T1000 (cell line): ENCODE measurements at places on chromosomes 11 and 22.

- no peak for DNase-seq
Observed at GRCh38 chr22:50089682-50090411, at the start of gene MOV10L1. TSS of gene MOV10L1 (plus strand) at chr22:50090006. CDS start at chr22:50090089, 83 bp downstream.

DNA sequence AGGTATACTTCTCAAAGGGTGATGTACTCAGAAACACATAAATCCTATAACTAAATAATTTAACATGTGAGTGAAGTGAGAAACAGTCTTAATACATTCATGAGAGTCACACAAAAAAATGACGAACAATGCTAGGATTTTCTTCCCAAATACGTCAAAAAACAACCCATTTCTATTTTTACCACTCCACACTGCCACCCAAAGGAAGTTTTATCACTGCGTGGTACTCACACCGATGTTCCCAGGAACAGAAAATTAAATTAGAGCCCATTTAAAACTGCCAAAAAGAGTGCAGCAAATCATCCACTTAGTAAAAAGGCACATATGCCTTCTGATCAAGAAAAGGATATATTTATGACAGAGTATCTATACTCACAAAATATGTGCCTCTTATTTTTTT is 710.9 kb upstream of the FAT3 start:
- no peak for DNase-seq

DNA sequence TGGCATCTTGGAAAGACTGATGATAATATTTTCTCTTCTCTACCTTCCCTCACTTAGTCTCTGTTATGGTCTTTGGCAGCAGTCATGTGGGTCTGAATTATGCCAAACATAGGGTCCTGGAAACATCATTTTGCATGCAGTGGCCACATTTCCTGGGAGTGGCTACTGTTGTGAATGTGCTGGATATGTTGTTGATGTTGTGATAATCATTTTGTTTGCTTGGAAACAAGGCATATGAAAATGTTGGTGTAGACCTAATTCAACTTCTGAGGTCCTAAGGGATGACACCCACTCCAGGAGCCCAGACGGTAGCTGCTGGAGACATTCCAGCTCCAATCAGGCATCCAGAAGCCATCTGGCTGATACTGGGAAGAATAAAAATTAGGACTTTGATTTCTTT is 109.7 kb downstream of the DCDC1 start:
- no peak for DNase-seq

DNA sequence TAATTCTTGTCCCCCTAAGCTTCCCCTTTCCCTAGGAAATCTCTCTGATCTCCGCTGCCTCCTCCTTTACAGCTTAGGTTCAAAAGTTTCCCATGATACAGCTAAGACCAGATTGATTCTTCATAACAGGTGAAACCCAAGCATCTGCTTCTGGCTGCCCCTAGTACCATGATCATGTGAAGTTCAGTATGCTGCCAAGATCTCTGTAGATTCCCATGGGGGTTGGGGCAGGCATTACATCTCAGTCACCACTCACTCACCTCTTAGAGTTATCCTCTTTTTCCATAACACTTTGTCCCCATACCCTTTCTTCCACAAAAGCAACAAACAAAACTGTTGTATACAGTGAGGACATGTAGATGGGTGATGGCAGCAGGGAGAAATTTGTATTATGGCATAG is 44.0 kb downstream of the RRP8 start:
- no peak for DNase-seq

DNA sequence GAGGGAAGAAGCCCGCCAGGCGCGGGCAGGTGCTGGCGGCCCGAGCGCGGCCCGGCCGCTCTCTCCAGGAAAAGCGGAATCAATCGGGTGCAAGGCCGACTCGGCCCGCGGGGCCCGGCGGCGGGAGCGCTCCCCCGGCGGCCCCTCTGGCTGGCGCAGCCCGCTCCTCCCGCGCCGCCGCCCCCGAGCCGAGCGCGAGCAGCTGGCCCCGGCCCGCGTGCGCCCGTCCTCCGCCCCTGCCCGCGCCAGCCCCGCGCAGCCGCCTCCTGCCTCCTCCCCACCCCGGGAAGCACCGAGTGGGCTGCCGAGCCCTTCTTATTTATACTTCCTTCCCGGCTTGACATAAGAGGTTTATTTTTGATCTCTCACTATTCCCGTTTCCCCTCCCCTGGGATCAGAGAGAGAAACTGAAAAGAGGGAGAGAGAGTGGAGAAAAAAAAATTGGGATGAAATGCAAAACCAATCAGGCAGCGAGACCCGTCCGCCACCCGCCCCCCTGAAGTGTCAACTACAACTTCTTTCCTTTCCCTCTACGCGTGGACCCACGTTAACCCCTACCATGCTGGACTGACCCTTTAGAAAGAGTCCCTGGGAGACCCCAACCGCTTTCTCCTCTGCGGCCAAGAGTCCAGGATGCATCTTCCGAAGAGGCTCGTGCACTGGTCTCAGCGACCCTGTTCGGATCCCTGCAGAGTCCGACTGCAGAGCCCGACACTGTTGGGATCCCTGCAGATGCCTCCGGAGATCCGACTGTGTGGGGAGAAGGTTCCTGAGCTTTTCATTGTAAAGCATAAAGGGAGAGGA is at the start of gene ADAMTS8:
TSS of gene ADAMTS8 (minus strand) at position 294 of the 804 bp plus-strand sequence. CDS start 323 bp downstream, outside the sequence.
- no peak for DNase-seq

GRCh38 chr11:133249065-133249464 is 283.2 kb downstream of the OPCML start:
- no peak for DNase-seq

DNA sequence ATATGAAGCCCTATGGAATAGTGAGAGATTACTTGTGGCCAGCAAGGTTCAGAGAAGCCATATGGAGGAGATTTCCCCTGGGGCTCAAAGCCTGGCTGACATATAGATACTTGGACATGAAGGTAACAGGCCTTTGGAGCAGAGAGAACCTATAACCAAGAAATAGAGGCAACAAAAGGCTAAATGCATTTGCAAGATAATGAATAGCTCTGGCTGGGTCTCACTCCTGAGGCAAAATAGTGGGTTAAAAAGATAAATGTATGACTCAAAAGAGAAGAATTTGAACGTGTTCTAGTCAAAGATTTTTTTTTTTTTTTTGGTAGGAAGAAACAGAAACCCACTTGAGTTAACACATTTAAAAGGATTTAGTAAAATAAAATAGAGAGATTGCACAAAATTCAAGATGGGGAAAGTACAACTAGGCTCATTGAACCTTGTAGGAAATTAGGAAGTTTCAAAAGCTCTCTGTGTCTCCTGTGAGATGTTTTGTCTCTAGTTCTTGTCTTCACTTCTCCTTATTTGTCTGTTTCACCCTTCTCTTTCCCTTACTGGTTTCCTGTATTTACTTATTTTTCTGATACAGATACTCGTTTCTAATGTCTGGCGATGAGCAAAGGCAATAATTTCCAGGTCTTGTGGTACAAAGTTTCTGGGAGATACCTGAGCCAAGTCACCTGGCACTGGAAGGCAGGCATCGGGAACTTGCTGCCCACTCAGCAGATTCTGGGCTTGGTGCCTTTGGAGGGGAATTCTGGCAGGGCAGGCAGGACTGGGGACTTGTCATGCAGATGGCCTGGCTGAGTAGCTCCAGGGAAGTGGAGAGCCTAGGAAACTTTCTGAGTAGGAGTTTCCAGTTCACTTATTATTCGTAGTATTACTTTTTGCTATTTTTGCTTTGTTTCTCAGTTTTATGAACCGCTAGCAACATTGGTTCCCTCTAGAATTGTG is 49.2 kb upstream of the SESN3 start:
- DNase-seq = no peak

DNA sequence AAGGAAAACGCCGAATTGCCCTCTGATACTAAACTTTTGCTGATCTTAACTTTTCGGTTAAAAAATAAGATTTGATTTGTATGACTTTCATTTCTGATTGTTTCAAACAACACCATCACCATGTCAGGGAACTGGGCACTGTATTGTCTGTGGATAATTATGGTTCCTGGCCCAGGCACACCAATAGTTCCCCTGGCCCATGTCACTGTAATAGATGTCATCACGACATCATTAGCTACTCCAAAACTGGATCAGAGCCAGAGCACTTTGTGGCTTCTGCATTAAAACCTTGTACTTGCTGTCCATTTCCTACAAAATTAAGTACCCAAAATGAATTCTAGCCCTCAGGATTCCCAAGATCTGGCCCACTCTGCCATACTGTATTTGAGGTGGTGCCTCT is 119.5 kb upstream of the NARS2 start:
- DNase-seq = no peak

- no peak for DNase-seq
Observed at GRCh38 chr11:73176874-73177155, 34.7 kb upstream of the FCHSD2 start.

GRCh38 chr11:134662629-134663360 is 250.8 kb upstream of the B3GAT1 start:
- DNase-seq = no peak
